Tongue (tissue), 3 donors: ENCODE measurements at places on chromosomes 12 and 14. TPM values are rescaled to one million over a fixed set of nuclear protein-coding genes. Genes with fewer than 3 reads are reported as not detected.
A peak's percentile ranks its signal among the peaks of the same experiment; 100 is the strongest.

- no peak for DNase-seq
These were observed 17.5 kb downstream of the BCL11B start for GRCh38 chr14:99254328-99255009.

DNA sequence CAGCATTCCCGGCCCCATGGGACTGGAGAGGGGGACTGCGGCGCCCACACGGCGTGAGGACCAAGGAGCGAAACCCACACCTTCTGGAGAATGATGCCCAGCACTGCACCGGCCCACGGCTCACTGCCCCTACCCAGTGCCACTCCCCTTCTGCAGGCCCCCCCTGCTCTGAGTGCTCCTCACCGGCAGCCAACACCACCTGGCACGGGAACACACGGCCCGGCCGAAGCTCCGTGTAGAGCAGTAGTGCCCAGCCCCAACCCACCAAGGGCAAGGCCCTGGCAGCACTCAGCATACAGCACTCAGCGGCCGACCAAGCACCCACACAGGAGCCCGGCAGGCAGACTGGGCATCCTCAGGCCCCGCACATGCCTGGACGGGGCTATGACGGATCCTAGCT lies 13.4 kb downstream of the BTBD6 start:
- DNase-seq: no peak

DNA sequence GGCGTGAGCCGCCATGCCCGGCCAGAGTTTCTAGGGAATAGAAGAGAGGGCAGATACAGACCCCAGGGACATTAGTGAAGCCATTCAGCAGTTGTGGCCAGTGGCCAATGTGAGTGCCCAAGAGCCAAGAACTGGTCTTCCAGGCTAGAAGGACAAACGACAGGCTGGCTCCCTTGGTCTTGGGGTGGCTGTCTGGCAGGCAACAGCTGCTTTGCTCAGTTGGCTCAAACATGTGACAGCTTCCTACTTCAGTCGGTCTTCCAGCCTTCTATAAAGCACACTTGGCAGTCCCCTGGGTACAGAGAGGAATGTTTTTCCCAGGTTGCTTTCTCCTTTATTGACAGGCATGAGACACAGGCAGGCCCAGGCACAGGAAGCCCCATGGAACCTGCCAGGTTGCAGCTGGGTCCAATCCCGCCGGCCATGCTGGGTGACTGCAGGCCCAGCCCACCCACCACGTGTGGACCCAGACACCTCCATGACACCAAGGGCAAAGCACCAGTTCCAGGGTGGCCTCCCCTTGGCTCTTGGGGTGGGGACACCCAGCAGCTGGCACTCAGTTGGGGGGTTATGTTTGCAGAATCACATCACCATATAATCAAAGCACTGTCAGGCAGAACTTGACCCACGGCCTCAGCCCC lies 15.4 kb downstream of the CHGA start:
- peak; percentile 55 for DNase-seq

GRCh38 chr12:56631790-56632700 lies 1.9 kb upstream of the BAZ2A start:
- DNase-seq: peak; percentile 71

GRCh38 chr14:63296060-63296563 lies 22.6 kb downstream of the GPHB5 start:
- peak; percentile 53 for DNase-seq

GRCh38 chr14:67553547-67553946 lies 20.5 kb downstream of the PLEKHH1 start:
- no peak for DNase-seq

ZNF705A gene
- total RNA-seq: not detected

TAS2R43 gene
- total RNA-seq: 20.5 TPM

OR6C2 gene
- not detected for total RNA-seq

DNA sequence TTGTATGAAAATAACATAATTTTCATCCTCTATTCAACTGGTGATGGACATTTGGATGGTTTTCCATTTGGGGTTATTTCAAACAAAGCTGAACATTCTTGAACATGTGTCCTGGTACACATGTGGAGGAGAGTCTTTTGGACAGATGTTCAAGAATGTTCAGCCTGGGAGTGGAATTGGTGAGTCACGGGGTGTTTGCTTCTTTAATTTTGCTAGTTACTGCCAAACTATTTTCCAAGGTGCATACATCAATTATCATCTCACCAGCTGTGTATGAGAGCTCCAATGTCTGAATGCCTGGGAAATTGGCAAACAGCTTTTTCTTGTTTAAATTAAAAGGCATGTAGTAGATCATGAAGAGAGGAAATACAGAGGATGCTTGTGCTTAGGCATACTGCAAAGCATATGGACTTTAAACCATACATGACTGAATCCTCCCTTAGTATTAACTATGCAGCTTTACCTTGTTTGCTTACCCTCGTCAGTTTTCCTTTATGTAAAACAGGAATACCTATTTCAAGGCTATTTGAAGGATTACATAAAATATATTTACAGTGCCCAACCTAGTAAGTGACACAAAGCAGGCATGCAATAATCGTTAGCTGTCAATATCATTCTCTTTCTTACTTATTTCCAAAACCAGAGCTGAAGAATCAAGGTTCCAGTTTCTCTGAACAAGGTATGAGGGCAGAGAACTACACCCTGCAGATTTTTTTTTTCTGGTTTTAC lies 152.1 kb downstream of the ITPR2 start:
- peak; percentile 82 for DNase-seq

GRCh38 chr14:66140213-66140918 lies 345.8 kb upstream of the CCDC196 start:
- DNase-seq: no peak

DNA sequence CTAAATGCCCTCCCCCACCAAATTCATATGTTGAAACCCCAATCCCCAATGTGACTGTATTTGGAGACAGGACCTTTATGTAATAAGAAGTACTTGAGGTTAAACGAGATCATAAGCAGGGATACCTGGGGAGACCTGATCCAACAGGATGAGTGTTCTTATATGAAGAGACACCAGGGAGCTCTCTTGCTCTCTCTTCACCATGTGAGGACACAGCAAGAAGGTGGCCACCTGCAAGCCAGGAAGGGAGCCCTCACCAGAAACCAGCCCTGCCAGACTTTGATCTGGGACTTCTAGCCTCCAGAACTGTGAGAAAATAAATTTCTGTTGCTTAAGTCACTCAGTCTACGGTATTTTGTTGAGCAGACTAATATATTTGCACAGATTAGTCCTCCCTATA lies 113.6 kb downstream of the NUAK1 start:
- no peak for DNase-seq

DNA sequence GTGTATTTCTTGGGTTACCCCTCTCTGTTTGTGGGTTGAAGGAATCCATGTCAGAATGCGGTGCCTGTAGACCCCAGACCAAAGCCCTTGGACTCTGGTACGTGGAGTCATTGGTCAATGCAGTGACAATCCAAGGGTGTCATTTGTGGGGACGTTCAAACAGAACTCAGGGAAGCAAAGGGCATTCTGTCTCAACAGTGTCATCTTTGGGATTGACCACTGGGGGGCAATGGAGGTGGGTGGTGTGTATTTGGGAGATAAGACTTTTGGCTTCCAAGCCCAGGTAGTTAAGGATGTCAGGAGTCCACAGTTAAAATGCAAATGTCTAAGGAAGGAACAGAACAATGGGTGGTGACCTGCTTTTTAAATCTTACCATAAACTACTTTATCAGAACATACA lies 54.6 kb upstream of the CCDC175 start:
- no peak for DNase-seq

DNA sequence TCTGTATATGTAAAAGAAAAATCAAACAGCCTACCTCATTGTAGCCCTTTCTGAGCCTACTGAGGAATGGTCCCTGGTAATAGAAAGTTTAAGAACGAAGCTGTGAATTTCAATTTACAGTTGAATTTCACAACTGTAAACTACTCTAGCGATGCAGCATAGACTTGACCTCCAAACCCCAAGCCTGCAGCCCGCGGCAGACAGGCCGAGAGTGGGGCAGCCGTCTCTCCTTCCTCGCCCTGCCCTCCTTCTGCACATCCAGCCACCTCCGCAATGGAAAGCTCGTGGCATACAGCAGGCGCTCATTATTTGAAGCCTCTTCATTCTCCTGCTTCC lies 15.3 kb downstream of the RNASE2 start:
- DNase-seq: no peak

MEG3 gene
- total RNA-seq: 1,377 TPM

DNA sequence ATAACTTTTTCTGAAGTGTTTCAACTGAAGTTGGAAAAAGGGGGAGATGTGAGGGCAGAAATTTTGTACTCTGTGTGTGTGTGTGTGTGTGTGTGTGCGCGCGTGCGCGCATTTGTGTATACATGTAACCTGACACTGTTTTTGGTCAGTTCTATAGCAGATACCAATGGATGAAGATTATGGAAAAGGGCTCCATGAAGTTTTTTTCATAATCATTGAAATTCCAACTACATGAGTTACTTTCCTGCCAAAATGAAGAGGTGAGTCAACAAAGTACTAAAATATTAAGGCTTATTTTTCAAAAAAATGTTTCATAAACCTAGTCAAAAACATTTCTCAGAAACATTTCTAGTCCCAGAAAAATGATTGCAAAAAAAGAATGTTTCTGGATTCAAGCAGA lies 25.7 kb upstream of the CERS5 start:
- DNase-seq: no peak

GRCh38 chr14:39762576-39763401 lies 330.6 kb upstream of the FBXO33 start:
- DNase-seq: no peak

- DNase-seq: no peak
These were observed 295.5 kb downstream of the RMST start for GRCh38 chr12:97758194-97758501.

ZNF664 gene
- total RNA-seq: 55.4 TPM

DNA sequence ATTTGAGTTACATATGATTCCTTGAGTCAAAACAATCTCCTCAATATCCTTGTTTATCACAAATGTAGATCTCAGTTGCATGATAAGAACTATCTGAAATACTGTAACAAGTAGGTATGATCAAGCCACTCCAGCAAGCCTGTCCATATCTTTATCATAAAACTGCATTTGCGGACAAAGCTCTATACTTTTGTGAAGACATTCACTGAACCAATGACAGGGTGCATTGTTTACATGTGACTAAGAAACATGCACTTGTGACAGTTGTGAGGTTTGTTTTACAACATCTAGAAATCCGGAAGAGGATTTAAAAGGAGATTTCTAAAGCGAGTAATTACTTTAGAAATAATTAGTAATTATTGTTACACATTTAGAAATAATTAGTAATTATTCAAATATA lies 111.7 kb downstream of the PPP2R5E start:
- no peak for DNase-seq

GRCh38 chr14:67269298-67270060 lies 28.2 kb downstream of the PALS1 start:
- DNase-seq: peak; percentile 79

HOXC13 gene
- total RNA-seq: not detected

GRCh38 chr12:50400104-50400637 lies 514 bp upstream of the LARP4 start:
- DNase-seq: no peak

ZDHHC22 gene
- 0.41 TPM for total RNA-seq

- DNase-seq: peak; percentile 15
These were observed 3.0 kb downstream of the IFI27 start for GRCh38 chr14:94113490-94113889.

DNA sequence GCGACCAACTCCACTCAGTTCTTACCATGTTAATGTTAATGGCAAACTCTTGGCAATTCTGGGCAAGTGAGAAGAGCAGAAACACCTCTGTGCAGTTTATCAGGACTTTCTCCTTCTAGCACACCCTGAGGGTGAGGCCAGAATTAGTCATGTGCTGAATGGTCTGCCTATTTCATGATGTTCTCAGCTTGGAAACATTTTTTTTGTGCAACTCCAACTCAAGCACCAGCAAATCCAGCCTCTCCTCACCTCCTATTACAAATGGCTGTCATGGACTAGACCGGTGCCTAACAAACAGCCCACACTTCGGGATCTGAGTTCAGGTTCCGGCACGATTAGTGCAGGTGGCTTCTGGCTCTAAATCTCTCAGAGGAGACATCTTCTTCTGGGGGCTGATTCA lies 246.0 kb downstream of the ZFP36L1 start:
- no peak for DNase-seq

- DNase-seq: peak; percentile 43
These were observed 126.0 kb upstream of the ATF7IP start for GRCh38 chr12:14239350-14239934.

DNA sequence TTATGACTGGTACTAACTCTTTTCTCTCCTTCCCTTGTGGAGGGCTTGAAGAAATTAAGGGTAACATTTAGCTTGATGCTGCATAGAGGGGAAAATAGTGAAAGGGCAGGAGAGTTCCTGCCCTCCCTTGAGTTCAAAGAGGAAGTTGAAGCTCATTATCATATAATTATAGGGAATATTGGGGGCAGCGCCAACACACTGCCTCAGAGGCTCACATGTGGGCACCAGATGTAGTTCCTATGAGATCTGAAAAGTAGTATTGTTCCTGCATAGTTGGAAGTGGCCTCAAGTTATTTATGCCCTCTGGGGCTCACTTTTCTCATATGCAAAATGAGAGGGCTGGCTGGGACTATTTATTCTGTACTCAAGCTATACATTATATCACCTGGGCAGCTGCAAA lies 33.0 kb upstream of the FGF23 start:
- DNase-seq: no peak

DNA sequence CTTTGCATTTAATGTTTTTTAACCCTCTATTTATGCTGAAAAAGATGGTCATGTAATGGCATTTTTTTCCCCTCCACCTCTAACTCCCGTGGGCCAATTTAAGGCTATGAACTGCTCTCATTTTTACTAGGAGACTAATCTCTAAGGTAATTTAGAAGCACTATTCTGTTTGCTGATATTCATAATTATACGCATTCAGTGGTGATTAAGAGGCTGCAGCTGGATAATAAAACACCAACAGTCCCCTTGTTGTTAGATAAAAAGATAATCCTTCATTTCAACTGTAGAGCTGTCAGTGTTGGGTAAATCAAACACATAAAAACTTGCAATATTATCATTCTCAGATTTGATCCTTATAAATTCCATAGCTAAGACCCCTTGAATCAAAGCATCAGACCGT lies 8.9 kb downstream of the MYO1H start:
- DNase-seq: no peak

AJUBA gene
- total RNA-seq: 47.2 TPM

TMEM52B gene
- not detected for total RNA-seq

DNA sequence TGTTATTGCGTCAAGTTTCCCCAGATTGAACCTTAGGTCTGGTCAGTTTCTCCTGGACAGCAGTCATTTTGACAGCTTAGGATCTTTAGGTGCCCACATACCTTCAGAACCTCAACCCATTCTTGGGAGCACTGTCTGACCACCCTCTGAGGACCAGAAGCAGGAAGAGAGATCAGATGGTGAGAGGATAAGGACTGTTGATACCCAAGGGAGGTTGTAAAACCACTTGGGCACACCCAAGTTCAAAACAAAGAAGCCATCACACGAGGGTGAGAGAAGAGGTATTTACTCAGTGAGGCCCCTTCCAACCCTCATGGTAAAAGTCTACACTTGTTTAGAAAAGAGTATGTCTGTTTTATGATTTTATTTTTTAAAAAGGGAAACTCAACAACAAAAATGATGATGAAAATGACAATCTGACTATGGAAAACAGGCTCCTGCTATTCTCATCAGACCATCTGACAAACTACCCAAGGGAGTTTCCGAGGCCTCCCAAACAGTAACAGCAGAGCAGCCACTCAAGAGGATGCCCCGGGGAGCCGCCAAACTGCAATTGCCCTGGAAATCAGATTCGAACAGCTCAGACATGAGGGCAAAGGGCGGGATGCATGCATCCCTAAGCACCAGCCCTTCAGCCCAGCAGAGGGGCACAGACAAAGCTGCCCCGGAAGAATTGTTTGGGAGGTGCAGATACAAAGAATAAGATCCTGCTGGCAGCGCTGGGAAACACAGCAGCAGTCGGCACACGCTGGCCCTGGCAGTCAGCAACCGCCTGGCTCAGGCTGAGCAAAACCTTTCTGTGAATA lies 162.6 kb upstream of the PLEKHG7 start:
- peak; percentile 54 for DNase-seq

- DNase-seq: no peak
These were observed 201.7 kb upstream of the FKBP4 start for GRCh38 chr12:2593045-2593444.
